ENCODE measurements at places on chromosomes 13 and 19. TPM values are rescaled to one million over a fixed set of nuclear protein-coding genes. Genes with fewer than 3 reads are reported as not detected.

The ZNF556 gene
- 0.25 TPM for total RNA-seq

The FCGBP gene
- 0.55 TPM for total RNA-seq

The RABAC1 gene
- 315 TPM for total RNA-seq

The PRR22 gene
- total RNA-seq, result 2.6 TPM

The KLHL1 gene
- total RNA-seq, result not detected

The POGLUT2 gene
- 49.1 TPM for total RNA-seq

The MADCAM1 gene
- not detected for total RNA-seq

The DAND5 gene
- total RNA-seq, result 0.18 TPM

The IFNL1 gene
- total RNA-seq, result not detected

Measured in G401 (cell line).